Activated T-cell treated with anti-CD3 and anti-CD28 coated beads for 4 hours (primary cell): ENCODE measurements at places on chromosomes 7 and 10.

DNA sequence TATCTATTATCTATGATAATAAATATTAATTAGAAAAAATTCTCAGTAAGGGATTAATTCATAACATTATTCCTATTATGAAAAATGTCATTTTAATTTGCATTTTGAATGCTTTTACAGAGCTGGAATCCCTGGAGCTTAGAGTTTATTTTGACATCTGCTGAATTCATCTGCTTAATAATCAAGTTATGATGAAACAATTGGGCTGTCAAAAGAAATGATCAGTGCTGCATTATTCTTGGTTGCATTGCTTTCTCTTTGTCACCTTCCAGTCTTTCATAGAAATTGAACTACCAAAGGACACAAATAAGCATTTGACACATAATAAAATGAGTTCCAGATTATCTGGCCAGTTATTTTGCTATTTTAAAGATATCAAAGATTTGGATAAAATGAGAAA lies 40.0 kb upstream of the MACC1 start:
- DNase-seq, result no peak

DNA sequence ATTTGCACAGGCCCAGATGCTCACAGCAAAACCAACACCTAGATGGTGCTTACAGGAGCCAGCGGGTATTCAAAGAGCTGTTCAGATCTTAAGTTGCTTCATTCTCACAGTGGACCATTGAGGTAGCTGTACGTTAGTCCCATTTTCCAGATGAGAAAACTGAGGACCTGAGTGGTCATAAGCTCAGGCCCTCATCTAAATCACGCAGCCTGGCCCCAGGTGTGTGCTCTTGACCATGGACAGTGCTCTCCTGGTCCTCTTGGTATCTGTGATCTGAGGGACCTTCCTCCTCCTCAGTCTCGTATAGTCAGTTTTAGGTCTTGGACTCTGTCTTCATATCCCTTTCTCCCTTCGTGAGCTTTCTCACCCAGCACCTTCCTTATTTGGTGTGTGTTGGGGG lies 43.7 kb downstream of the HTRA1 start:
- no peak for DNase-seq

GRCh38 chr7:5088906-5089305 lies 43.2 kb downstream of the RBAK start:
- DNase-seq, result no peak

DNA sequence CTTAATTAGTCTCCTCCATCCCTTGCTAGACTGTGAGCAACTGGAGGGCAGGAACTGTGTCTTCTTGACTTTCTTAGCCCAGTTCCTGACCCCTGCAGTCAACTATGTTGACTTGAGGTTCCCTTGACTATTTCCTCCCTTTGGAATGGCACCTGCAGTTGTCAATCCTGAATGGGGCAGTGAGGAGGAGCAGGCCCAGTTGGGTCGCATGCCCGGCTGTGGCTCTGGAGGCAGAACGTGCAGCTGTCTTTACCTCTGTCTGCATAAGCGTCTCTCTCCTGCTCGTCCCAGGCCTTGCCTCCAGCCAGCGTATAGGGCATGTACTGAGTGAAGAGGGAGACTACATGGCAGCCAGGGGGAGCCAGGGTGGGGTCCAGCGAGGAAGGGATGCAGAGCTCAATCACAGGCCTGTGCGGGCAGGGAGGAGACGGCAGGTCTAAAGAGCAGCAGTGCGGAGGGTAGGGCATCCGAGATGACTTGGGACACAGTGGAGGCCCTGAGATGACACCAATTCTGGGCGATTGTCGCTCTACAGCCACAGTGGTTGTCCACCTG lies 26.8 kb downstream of the PYROXD2 start:
- no peak for DNase-seq

DNA sequence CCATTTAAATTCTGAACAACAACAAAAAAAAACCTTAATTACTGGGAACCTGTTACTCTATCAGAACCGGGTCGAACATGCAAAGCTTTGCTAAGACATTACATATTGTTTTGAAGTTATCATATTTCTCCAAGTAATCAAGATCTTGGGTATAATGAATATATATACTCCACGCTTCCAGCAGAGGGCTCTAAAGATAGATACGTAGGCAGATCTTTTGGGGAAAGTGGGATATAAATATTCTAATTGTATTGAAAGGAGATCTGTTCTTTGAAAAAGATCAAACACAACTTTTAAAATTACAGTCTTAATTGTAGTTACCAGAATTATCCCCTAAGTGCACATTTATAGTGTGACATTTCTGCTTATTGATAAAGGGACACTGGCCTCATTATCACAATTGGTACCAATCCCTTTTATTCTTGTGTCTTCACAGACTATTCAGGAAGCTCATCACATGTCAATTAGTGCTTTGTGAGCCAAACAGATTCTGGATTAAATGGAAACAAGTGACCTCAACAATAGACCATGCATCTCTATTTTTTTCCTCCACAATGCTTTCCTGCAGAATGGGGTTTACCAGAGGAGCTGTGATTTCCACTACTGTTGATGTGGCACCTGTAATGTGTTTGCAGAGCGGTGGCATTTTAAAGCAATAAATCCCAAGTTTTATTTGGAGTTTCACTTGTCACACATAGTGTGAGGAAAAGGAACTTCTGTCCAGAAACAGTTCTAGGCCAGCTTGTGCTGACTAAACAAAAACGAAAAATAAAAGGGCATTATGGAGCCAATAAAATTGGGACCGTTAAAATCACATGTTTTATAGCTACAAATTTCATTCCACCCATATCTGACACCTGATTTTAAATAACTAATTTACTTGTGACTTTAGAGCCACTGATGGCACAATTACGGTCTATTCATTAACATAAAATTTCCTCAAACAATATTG lies 122.4 kb downstream of the CTTNBP2 start:
- DNase-seq, result no peak

- DNase-seq, result no peak
These were observed 23.8 kb downstream of the ELN start for GRCh38 chr7:74051629-74052410.

DNA sequence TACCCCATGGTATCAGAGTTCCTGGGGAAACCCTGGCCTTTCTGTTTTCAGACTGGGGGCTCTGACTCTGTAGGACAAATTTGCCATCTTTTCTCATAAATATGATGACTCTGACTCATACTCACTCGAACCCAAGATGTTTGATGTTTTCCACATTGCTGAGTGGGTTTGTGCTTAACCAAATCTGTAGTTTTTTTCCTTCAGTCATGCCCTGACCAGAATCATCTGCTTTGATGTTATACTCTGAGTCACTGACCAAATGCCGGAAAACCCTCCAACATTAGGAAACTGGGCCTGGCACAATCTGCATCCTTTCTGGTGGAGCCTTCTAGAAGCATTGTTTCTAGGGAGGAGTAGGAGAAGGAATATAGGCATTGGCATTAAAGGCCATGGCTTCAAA lies 118.7 kb downstream of the C10orf105 start:
- no peak for DNase-seq

DNA sequence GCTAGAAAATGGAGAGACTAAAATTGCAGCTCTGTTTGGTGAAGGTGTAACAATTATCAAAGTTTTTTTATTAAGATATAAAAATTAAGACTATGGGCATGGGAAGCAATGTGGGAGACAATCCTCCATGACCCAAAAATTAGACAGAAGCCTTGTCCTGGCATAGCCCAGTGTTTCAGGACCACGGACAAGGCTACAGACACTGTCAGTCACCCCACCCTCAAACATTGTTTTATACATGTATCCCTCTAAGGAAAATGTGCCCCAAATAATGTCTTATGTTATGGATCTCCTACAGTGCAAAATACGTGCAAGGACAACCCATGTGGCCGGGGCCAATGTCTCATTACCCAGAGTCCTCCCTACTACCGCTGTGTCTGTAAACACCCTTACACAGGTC lies 24.0 kb downstream of the HABP2 start:
- DNase-seq, result no peak

DNA sequence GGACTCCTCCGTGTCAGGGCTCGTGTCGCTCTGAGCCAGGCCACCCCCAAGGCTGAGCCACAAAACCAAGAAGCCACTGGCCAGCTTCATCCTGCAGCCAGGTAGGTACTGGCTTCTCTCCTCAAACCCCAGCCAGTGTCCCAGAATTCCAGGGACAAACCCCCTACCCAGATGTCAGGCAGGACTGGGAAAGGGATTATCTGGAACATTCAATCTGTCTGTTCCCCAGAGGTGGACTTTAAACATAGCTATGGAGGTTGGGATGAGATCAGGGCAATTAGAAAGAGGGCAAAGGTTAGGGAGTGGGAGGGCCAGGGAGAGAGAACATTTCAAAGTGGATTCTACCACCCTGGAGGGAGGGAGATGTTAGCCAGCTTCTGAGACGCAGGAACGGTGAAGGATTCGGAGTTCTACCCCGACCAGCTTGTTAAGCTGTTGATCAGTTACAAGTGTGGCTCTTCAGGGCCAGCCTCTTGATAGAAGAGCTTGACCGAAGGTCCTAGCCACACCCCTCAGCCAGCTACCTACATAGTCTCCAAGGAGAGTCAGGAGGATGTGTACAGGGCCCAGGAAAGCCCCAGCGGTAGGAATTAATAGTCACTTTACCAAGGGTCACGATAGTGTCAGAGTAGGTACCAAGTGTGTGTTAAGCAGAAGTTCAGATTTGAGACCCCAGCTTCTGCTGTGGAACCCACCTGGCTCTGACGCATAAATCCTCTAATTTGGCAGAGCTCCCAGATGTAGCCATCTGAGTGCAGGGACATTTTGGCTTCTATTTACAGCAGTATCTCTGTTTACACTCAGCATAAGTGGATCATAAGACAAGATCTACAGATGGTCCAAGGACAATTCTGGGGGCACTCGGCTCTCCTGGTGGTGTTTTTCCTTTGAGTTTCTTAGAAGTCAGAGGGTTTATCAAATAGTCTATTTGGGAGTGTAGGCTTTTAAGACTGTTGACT lies at the start of gene PLA2G12B:
PLA2G12B (minus strand) TSS at position 211 of the 959 bp plus-strand sequence; CDS start at position 90, 121 bp downstream.
- no peak for DNase-seq

DNA sequence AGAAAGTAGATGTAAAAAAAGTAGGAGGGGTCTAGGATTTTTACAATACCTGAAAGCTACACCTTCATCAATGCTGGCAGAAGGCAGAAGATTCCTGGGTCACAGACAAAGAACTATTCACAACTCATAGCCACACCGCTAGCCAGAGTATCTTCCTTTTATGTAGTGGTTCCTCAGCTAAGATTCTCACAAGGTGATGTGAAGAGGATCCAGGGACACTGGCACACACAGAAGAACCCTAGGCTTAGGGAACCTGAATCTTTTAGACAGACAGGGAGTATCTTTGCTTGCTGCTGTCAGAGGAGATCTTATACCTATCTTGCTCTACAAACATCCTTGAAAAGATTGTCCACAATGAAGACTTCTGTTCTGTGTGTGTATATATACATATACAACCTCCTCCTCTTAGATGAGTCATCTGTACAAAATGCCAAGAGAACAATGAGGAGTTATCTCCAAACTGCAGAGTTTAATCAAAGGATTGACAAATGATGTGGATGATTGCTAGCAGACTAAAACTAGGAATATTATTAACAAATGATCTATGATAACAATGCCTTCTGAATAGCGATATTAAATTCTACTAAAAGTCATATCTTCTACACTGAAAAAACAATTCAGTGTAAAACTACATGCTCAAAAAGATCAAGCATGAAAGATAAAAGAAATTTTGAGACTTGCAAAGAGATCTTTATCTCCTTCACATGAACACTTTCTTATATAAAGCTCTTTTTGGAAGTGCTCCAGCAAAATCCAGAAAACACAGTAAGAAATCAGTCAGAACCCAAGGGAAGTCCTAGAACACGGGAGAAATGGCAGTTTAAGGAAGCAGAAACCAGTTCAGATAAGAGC lies 409.3 kb downstream of the PARD3 start:
- DNase-seq, result no peak

GRCh38 chr7:116952635-116953371 lies 498 bp upstream of the ST7 start:
- no peak for DNase-seq

DNA sequence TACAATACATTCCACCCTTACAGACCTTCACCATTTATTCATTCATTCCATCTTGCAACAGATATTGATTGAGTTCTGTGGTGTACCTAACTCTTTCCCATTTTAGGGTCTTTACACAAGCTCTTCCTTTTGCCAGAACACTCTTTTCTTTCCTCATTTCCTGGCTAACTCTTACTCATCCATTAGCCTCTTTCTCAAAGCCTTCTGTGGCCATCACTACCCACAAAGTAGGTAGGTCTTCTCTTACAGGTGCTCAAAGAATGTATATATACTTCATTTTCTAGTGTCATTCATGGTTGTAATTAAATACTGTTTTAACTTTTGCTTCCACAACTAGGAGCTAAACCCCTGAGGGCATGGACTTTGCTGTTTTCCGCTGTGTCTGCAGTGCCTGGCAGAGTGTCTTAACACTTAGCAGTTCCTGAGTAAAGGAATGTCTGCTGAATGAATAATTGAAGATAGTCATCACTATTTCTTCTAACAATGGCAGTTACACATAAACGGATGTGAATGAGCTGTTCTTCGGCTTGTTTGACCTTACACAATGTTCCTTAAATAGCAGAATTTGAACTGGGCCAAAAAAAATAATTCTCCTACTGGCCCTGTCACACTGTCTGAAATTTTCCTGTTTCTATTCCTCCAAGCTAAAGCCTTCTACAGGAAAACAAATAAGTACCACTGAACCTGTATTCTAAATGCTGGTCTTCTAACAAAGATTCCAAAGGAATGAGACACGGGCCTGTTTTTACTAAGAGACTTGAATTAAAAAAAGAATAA lies 15.1 kb downstream of the BCAP29 start:
- no peak for DNase-seq

DNA sequence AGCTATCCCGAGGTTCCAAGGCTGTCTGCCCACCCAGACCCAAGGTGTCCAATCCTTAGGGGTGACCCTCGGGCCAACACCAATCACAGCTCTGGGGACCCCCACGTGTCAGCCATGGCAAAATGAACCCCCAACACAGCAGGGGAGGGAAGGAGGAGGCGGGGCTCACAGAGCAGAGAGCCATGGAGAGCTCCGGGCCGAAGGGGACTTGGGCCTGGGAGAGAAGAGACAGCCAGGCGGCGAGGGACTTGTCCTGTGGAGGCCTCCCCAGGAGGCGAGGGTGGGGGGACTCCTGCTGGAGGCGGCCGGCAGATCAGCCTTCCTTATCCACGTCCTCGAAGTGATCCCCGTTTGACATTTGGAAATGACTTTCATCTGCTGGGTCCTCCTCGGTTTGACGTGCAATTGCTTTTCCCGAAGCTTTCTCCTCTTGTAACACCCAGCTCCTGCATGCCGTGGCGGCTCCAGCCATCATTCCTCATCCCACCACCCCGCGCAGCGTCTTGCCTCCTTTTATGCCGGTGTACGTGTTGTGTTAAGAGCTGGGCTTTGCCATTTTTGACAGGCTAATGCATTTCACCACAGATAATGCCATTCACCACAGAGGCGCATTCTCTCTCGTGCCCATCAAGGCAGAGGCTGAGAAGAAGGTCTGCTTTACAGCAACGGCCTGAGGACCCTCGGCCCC lies 337.4 kb downstream of the DNAJB6 start:
- DNase-seq, result no peak

DNA sequence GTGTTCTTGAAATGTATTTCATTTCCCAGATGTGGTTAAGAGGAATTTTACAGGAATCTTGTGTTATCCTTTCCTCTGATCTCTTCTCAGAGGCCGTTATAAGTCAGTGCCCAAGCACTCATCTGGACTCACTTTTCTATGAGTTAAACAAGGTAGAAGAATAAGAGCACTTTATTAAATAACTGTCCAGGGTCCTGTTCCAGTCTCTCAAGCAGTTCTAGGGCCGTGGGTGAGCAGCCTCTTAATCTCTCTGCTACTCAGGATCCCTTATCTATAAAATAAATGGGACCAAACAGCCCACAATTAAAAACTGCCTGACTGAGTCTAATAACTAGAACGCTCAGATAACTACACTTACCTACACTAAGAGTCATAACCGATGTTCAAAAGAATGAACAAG lies 111.2 kb downstream of the OSBPL3 start:
- no peak for DNase-seq

- DNase-seq, result no peak
These were observed 81.0 kb downstream of the CYP51A1 start for GRCh38 chr7:92053312-92053711.
